CD8-positive, alpha-beta memory T cell (primary cell): ENCODE measurements at places on chromosomes 5 and 9. TPM values are rescaled to one million over a fixed set of nuclear protein-coding genes. Genes with fewer than 3 reads are reported as not detected.

Gene ADAMTS19
- total RNA-seq: not detected

Gene NXNL2
- not detected for total RNA-seq

Gene TARS1
- 234 TPM for total RNA-seq

Gene EIF4E1B
- total RNA-seq: not detected

Gene PCDHB13
- total RNA-seq: 0.04 TPM

GRCh38 chr9:133877967-133878366, 114.2 kb downstream of the VAV2 start:
- H3K36me3 ChIP-seq: no peaks in the 10 kb centered on the region
- no peak overlapping the region for H3K4me3 ChIP-seq
- no peaks in the 10 kb centered on the region for H3K27me3 ChIP-seq
- H3K4me1 ChIP-seq: no peaks in the 10 kb centered on the region
- no peak for DNase-seq
- no peak overlapping the region for H3K27ac ChIP-seq

GRCh38 chr9:88711719-88712118, 176.7 kb downstream of the NXNL2 start:
- no peaks in the 10 kb centered on the region for H3K27me3 ChIP-seq
- H3K27ac ChIP-seq: no peak overlapping the region
- no peaks in the 10 kb centered on the region for H3K36me3 ChIP-seq

DNA sequence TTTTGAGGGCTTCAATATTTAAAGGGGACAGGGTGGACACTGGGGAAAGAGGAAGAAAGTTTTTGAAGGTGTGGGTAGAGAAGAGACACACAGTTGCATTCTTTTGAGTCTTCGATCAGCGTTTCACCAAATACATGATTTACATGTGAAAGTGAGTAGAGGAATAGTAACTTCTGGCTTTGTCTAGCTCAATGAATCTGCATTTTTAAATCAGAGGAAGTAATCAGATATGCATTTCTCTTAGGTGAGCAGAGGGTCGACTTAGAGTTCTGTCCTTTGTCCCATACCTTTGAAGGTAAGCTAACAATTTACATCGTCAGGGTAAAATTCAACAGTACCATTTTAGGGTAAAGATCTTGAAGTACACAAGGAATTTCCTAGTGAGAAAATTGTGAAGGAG, 406.4 kb upstream of the ZNF462 start:
- no peaks in the 10 kb centered on the region for H3K4me1 ChIP-seq
- H3K27ac ChIP-seq: no peak overlapping the region
- no peaks in the 10 kb centered on the region for H3K27me3 ChIP-seq
- DNase-seq: no peak

GRCh38 chr9:19119801-19120440, 7.4 kb downstream of the PLIN2 start:
- H3K27ac ChIP-seq: no peak overlapping the region
- no peak overlapping the region for H3K4me3 ChIP-seq
- H3K4me1 ChIP-seq: peaks cover 23% of the 10 kb centered on the region
- no peaks in the 10 kb centered on the region for H3K27me3 ChIP-seq
- peaks cover 62% of the 10 kb centered on the region for H3K36me3 ChIP-seq
- DNase-seq: no peak

- no peaks in the 10 kb centered on the region for H3K4me1 ChIP-seq
- H3K27ac ChIP-seq: no peak overlapping the region
- no peaks in the 10 kb centered on the region for H3K36me3 ChIP-seq
- H3K27me3 ChIP-seq: no peaks in the 10 kb centered on the region
- H3K4me3 ChIP-seq: no peak overlapping the region
- DNase-seq: no peak
Measured at GRCh38 chr5:25387953-25388352, 743.2 kb upstream of the CDH10 start.

GRCh38 chr9:27475057-27475595, 49.0 kb upstream of the IFNK start:
- H3K27ac ChIP-seq: no peak overlapping the region
- no peaks in the 10 kb centered on the region for H3K36me3 ChIP-seq
- no peak for DNase-seq
- no peak overlapping the region for H3K4me3 ChIP-seq

DNA sequence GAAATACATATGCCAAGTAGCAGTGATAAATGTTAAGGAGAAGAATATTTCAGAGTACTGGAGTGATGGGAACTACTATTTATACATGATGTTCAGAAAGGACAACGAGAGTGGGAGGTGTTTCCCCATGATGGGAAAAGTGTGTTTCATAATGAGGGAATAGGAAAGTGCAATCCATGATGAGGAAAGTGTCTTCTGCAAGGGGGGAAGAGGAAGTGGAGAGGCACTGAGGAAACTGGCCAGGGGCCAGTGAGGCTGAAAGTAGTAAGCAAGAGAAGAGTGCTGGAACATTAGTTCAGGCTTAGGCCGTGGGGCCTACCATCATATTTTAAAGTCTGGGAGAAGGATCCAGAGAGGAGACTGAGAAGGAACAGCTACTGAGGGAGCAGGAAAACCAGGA, 327.2 kb downstream of the SLF1 start:
- no peak overlapping the region for H3K27ac ChIP-seq
- H3K4me3 ChIP-seq: no peak overlapping the region
- no peak for DNase-seq
- no peaks in the 10 kb centered on the region for H3K36me3 ChIP-seq
- no peaks in the 10 kb centered on the region for H3K27me3 ChIP-seq

DNA sequence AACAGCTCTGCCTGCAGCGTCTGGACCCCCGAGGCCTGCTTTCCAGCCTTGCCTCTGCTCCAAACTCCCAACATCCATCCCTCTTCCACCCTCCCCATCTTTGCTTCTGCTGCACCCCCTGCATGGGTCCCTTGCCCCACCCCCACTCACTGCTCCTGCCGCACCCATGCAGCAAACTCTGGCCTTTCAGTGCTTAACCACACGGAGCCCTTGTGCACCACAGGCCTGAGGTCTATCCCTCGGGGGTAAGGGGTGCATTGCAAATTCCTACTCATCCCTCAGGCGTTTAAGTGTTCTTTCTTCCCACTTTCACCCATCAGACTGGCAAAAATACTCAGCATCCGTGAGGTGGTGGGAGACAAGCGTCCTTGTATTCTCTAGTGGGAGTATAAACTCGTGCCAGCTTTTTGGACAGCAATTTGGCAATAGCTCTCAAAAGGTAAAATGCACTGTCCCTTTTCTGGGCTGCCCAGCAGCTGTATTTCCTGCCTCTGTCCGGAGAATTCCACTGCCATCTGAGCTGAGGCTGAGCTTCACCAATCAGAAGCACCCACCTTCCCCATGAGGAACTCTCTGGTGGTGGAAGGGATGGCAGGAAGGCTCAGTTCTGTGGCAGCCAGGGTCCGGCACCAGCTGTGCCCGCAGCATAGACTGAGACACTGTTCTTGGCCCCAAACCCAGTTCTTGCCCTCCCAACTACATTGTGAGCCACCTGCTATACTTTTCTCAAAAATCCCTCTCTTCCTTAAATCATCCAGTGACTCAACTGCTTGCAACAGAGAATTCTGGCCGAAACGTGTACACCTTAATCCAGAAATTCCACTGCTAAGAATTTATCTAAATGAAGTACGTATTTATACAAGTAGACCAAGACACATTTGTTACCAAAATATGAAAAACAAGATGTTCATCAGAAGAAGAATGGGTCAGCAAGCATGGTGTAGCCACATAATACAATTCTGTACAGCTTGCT, 15.0 kb downstream of the PSMB7 start:
- peaks cover 3% of the 10 kb centered on the region for H3K4me1 ChIP-seq
- H3K27me3 ChIP-seq: no peaks in the 10 kb centered on the region

GRCh38 chr5:11520241-11520930, 383.9 kb downstream of the CTNND2 start:
- H3K27me3 ChIP-seq: no peaks in the 10 kb centered on the region
- no peaks in the 10 kb centered on the region for H3K36me3 ChIP-seq
- H3K4me1 ChIP-seq: no peaks in the 10 kb centered on the region
- H3K27ac ChIP-seq: no peak overlapping the region
- H3K4me3 ChIP-seq: no peak overlapping the region

DNA sequence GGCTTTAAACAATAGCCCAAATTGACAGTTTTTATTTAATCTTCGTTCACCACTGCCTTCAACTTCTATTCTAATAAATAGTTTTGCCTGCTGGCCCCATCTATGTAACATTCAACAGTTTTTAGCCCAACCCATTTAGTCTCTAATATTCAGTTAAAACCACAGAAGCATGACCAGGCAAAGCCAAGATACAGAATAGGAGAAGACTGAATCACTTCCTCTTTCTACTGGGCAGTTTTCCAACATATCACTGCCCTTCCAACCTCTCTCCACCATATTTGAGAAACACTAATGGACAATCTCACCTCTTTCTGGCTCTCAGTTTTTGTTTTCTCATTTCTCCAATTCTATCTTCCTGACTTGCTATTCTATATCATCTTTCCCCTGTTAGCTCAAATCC, 352.9 kb downstream of the DNAH5 start:
- DNase-seq: no peak
- H3K4me3 ChIP-seq: no peak overlapping the region
- H3K27ac ChIP-seq: no peak overlapping the region
- no peaks in the 10 kb centered on the region for H3K36me3 ChIP-seq
- no peaks in the 10 kb centered on the region for H3K27me3 ChIP-seq

- H3K4me1 ChIP-seq: no peaks in the 10 kb centered on the region
- DNase-seq: no peak
- no peak overlapping the region for H3K4me3 ChIP-seq
Measured at GRCh38 chr5:42267091-42267490, 156.1 kb upstream of the GHR start.

DNA sequence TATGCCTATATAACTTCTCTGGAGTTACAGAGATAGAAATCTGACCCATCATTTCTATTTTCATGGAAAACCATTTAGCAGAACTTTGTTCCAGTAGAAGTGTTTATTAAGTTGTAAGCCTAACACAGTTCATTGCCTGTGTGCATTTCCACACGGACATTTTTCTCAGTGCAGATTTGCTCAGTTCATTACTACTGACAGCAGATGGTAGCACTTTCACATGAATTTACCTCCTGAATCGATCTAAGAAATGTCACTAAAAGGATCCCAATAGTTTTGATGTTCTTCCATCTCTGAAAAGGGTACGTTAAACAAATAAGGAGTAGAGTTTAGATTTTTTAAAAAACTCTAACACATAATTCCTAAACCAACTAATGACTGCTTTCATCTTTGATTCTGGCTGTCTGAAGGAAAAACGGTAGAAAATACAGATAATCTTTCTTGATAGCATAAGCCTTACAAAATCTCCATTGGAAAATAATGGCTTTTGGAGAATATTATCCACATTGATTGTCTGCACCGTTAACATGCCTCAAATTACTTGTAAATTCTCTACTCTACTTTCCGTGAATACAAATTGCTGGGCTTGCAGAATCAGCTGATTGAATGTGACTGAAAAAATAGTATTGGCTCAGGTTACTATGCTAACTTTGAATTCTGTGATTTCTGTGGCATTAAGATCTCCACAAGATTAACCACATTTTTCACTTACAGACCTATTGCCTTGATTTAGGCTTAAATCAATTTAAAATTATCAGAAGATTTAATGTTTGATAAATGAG, 33.1 kb downstream of the RPS23 start:
- H3K36me3 ChIP-seq: no peaks in the 10 kb centered on the region
- no peaks in the 10 kb centered on the region for H3K27me3 ChIP-seq
- H3K27ac ChIP-seq: no peak overlapping the region
- H3K4me3 ChIP-seq: no peak overlapping the region

GRCh38 chr5:97635553-97635952, 452.5 kb upstream of the RIOK2 start:
- no peaks in the 10 kb centered on the region for H3K27me3 ChIP-seq
- H3K4me3 ChIP-seq: no peak overlapping the region
- no peak overlapping the region for H3K27ac ChIP-seq
- DNase-seq: no peak
- no peaks in the 10 kb centered on the region for H3K4me1 ChIP-seq

DNA sequence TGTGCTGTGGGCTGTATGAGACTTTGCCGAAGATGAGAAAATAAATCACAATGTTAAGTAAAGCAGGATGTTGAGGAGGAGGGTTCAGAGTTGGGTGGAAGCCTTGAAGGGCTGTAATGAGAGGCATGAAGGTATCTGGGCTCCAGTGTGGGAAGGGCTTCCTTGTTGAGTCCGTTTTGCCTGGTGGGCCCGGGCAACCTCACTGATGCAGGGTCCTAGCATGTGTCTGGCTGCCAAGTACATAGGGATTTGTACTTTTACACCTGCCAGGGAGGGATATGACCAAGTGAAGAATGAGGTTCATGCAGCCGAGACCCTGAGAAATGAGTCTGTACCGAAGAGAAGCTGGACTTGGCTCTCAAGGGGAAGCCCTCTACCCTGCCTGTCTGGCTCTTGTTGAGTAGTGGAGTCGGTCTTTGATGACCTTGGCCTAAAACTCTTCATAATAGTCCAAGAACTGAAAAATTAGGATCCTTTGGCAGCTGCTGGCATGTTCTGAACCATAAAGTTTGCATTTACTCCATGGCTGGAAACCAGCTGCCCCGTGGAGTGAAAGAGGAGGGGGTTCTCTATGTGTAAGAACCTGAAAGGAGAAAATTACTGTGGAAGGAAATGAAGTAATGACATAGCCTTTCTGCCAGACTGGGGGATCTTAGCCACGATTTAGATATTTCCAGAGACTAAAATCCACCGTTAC, 59.0 kb upstream of the DPYSL3 start:
- H3K27me3 ChIP-seq: no peaks in the 10 kb centered on the region
- no peak for DNase-seq
- H3K4me1 ChIP-seq: no peaks in the 10 kb centered on the region
- H3K36me3 ChIP-seq: no peaks in the 10 kb centered on the region
- H3K27ac ChIP-seq: no peak overlapping the region

DNA sequence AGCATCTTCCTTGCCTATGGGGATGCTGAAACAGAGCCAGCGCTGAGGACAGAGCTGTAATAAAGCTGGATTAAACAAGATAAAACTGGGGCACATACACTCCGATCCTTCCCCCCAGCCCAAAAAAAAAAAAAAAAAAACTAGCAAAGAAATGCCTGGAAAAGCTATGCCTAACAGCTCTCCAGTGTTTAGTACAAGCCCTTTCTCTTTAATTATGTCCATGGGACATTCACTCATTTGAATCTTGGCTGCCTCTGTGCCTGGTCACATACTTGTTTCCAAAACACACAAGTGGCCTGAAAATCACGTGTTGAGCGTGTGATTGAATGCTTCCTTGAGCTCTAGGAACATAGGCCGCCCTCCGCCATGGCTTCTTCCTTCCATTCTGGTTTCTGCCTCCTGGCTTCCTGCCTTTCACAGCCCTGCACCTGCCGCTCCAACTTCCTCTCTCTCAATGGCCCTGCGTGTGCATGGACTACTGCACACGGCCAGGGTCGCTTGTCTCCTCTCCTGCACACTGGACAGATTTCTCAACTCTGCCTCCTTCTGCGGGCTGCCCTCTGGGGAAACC, 111.0 kb upstream of the RETREG1 start:
- no peaks in the 10 kb centered on the region for H3K36me3 ChIP-seq
- H3K27ac ChIP-seq: no peak overlapping the region
- H3K4me1 ChIP-seq: peaks cover 6% of the 10 kb centered on the region
- no peaks in the 10 kb centered on the region for H3K27me3 ChIP-seq

- no peaks in the 10 kb centered on the region for H3K27me3 ChIP-seq
- no peaks in the 10 kb centered on the region for H3K4me1 ChIP-seq
- DNase-seq: no peak
- H3K4me3 ChIP-seq: no peak overlapping the region
- no peak overlapping the region for H3K27ac ChIP-seq
Measured at GRCh38 chr5:137516251-137516797, 17.2 kb upstream of the SPOCK1 start.
